GM03348 (cell line): ENCODE measurements at places on chromosomes 6 and 20.

GRCh38 chr20:38812709-38813573 is 7.4 kb downstream of the PPP1R16B start:
- DNase-seq: no peak

GRCh38 chr6:91281901-91282300 is 695.0 kb upstream of the MAP3K7 start:
- no peak for DNase-seq

DNA sequence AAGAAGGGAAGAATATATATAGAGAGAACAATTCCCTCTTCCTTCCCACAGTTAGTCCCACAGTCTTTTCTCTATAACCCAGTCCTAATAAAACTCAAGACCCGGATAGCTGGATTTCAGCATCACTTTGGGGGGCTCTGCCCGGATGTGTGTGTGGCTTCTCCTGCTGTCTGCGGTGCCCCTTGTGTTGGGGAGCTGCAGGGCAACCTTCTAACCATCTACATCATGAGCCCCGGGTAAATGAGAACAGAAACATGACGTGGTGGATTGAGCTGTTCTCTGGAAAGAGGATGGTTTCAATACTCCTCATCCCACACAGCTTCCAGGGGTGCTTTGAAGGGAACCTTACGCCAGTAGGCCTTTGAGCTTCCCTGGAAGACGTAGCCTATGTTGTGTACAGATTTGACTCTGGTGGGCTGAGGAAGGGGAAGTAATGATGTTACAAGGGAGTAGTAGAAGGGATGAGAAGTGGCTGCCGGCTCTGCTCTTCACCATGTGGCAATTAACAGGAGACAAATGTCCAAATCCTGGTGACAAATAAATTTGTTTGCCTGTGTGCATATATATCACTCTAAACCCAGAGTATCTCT is 13.5 kb upstream of the PRDM1 start:
- no peak for DNase-seq

- no peak for DNase-seq
Observed at GRCh38 chr6:131510094-131510493, 62.9 kb upstream of the ARG1 start.

GRCh38 chr6:166520905-166521834 is 65.3 kb downstream of the RAMACL start:
- DNase-seq: no peak

DNA sequence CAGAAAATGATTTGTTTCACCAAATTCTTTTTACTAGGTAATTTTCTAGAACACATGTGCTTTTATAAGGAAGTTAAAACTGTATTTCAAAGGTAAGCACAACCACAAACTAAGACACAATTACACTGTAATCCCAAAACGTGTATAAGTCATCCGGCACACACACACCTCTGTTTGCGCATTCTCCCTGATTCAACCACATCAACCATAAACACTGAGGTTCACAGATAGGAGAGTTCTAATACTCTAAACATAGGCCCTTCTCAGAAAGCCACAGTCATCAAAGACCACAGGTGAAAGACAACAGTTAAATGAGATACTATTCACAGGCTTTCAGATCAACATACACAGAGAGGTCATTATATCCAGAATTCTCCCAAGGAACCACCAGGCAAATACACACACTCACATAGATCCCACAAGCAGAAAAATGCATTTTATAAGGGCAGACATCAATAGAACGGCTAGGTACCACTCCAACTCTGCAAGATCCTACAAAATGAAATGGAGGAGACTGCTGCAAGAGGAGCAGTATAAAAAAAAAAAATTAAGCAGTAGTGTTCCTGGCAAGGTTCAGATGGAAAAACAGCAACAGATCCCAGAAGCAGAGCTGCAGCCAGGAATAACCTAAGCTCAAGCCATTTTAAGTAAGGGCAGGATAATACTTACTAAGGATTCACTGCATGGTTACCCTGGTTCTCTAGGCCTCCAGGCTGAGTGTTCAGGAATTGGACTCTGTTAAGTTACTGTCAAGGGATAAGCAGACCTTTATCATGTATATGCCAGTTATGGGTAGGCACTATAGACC is 6.6 kb upstream of the FBXO9 start:
- DNase-seq: no peak

DNA sequence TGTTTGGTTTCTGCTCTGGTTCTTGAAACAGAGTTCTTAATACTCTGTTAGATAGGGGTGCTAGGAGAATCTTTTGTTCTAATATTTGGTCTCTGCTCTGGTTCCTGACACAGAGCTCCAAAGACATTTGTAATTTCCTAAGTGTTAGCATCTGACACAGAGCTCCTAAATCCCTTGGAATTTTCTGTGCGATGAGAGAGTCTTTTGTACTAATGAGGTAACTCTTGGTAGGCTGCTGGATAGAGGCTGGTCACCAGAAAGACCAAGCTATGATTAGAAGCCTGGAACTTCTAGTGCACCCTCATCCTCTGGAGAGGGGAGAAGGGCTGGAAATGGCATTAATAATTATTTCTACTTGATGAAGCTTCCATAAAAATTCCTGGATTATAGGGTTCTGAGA is 7.7 kb upstream of the CD109 start:
- no peak for DNase-seq

DNA sequence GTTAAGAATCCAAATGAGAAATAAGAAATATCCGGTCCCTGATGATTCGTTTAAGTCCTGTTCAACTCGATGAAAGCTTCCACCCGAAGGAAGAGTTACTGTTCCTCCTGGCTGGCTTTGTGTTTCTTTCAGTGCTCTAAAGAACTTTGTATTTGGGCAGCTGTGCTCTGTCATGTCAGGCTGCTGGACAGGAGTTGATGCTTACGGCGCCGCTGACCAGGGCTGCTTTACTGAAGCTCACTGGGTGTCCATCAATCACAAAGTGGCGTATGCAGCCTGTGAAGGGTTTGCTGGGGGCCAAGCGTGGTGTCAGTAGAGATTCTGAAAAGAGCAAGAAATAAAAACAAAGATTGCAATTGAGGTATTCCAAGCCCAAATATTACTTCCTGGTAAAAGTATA is 21.9 kb downstream of the FAM229B start:
- DNase-seq: no peak

DNA sequence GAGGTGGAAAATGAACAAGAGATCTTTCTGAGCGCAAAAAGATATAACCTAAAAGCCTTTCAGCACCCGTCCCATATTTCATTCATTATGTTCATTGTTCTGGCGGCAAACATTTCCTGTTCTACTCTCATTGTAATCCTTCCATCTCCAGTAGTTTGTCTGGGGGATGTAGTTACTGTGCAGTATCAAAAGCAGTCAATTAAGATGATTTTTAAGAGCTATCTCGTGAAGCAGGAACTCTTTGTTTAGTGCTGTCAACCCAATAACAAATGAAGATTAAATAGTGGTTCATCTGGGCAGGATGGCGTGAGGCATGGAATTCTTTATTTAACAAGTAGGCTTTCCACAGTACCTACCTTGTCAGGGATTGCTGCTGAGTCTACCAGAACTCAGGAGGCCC is 876.7 kb downstream of the HACE1 start:
- DNase-seq: no peak

DNA sequence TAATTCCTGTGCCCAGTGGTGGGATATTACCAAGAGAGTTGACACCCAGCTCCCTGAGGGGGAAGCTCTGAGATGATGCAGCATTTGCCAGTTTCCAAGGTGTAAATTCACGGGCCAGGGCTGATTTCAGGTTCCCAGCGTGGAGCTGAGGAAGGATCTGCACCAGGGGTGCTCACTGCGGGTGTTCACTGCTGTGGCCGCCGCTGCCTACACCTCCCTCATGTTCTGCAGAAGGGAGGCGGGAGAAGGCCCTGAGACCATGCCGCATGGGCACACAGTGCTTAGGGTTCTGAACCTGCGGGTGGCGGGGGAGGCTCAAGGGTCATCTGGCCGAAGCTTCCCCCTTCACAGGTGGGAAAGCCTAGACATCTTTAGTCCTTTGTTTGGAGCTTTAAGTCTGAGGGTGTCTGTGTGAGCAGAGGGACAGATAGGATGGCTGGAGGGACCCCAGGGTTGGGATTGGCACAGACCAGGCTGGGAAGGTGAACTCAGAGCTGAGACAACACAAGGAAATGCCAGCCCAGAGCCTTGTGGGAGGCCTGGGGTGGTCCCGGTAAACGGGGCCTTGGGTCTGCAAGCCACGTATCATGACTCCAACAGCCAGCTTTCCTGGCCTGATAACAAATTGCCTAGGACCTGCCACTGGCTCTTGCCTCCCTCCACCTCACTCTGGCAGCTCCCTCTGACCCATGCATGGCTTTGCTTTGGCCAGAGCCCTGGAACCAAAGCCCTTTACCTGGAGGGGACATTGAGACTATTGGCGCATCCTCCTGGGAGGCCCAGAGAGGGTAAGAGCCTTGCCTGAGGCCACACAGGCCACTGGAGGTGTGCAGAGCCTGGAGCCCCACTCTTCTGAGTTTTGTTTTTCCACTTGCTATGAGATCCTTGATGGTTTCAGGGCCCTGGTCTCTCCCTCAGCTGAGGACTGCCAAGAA is 40.4 kb downstream of the SYNJ2 start:
- no peak for DNase-seq

- DNase-seq: peak; percentile 60
Observed at GRCh38 chr20:19583532-19584175, 174.4 kb upstream of the RIN2 start.
